ENCODE measurements at places on chromosomes 7 and 10.

GRCh38 chr10:33216661-33217427 is 117.6 kb downstream of the NRP1 start:
- DNase-seq: no peak

- no peak for DNase-seq
Observed at GRCh38 chr10:100109670-100110069, 28.0 kb upstream of the CPN1 start.

- no peak for DNase-seq
Observed at GRCh38 chr7:133282094-133282493, 29.2 kb downstream of the EXOC4 start.

DNA sequence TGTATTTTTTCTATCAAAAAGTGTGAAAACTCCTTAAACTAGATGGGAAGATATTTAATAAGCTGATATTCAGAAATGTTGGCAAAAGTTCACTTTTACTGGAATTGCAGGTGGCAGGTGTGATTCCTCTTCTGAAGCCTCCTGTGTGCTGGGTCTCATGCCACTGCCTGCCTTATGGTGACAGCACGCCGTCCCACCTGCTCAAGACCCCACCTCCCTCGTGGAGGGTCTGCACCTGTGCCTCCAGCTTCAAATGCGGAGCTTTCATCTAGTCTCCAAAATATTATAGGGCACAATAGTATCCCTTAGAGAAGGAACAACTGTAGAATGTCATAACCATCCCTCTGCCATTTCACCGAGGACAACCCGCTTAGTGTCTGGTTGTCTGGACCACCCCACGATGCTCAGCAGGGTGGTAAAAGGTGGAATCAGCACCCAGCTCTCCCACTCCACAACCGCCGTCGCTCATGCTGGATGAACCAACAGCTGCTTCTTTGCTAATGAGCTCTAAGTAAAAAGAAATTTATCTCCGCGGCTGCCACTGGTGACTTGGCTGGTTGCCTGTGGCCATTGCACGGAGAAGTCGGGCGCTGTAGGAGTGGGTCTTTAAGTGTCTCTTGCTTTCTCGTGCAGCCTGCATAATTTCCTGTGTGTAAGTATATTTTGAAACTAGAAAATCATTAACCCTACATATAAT is 119.3 kb upstream of the TCERG1L start:
- DNase-seq: no peak

- no peak for DNase-seq
Observed at GRCh38 chr10:7795605-7796004, 7.6 kb downstream of the ATP5F1C start.

GRCh38 chr10:95295031-95295755 is 4.4 kb upstream of the PDLIM1 start:
- peak; percentile 68 for DNase-seq

DNA sequence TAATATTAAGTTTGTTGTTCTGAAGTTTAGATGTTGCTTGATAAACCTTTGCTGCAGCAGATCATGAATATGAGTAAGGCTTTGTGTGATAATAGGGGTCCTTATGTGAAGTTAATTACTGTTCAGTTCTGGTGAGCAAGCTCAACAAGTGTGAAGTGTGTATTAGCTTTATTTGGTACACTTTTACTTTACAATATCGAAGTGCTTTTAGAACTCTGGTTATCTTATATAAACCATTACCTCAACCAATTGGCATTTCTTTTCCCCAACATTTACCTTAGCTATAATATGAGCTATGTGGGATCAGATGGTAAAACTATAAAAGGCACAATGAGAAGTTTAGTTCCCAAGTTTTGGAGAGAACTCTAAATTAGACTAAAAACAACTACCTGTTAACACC is 127.6 kb downstream of the LCOR start:
- no peak for DNase-seq

GRCh38 chr10:24352399-24352798 is 143.5 kb downstream of the KIAA1217 start:
- DNase-seq: no peak

DNA sequence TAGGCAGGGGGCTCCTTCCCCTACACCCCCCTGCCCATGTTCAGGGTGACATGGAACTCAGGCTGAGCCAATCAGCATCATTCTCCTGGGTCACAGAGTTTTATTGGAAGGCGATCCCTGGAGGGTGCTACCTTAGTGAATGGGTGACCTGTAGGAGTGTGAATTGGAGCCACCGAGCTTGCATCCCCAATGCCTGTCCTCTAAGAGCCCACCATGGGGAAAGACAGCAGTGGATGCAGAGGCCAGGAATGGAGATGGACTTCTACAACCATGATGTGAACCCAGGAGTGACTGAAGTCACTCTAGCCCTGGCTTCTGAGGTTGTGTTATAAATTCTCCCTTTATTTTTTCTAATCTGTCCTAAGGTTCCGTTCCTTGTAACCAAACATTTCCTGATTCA is 89.4 kb downstream of the CCDC71L start:
- no peak for DNase-seq

GRCh38 chr10:98045785-98046389 is 15.5 kb upstream of the CRTAC1 start:
- peak; percentile 46 for DNase-seq

DNA sequence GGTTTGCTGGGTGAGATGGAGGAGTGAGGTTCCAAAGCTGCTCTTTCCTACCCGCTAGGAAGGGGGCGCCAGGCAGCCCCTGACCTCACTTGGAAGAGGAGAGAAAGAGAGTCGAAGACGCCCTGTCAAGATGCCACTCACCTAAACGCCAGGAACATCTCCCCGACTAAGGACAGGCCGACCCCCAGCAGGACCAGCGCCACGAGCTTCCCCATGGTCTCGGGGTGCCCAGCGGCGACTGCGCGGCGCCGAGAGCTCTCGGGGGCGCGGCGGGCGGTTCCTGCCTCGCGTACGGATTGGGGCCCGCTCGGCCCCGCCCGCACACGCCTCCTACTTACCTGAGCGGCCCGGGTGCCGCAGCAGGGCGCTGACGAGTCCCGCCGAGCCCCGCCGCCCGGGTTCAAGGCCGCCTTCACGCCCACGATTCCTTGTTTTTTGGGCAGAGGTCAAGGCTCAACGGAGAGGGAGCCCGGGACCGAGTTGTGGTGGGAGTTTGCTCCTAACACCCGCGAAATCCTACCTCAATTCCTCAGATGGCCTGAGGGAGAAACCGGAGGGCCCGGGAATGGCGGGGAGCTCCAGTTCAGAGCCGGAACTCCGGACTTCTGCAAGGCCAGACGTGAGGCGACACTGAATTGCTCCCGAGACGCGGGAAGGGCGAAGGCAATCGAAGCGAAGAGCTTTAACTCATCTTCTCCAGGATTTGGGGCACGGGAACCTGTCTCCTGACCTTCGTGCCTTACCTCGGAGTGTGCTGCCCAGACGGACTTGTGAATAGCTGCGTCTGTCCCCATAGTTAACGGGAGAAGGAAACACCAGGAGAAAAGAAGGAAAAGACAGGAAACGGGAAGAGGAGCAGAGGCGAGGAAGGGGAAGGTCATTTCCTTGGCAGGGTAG is at the start of gene PON3:
PON3 (minus strand) TSS at position 240 of the 897 bp plus-strand sequence; CDS start at position 215, 25 bp downstream.
- DNase-seq: peak; percentile 17

GRCh38 chr7:27220440-27220955 is 20.6 kb upstream of the HOXA13 start:
- no peak for DNase-seq

- no peak for DNase-seq
Observed at GRCh38 chr7:51367614-51367968, 51.0 kb upstream of the COBL start.

GRCh38 chr7:92723205-92723604 is 113.2 kb downstream of the CDK6 start:
- no peak for DNase-seq

GRCh38 chr7:521221-522070 is 1.8 kb upstream of the PDGFA start:
- DNase-seq: no peak

All from activated T-helper 2 cell treated with anti-CD3 and anti-CD28 coated beads, Interferon-gamma antibody, Interleukin-2, Interleukin-4, amounts not matched to agents 10 μg/mL and 5 μg/mL and 100 μg/mL, durations not matched to agents 14 hours and 24 hours and 36 hours (primary cell).